ENCODE measurements at places on chromosomes 2 and 18.

- DNase-seq: no peak
Observed at GRCh38 chr18:5939801-5940667, 44.7 kb upstream of the TMEM200C start.

GRCh38 chr18:28412521-28412920, 235.6 kb upstream of the CDH2 start:
- DNase-seq: no peak

DNA sequence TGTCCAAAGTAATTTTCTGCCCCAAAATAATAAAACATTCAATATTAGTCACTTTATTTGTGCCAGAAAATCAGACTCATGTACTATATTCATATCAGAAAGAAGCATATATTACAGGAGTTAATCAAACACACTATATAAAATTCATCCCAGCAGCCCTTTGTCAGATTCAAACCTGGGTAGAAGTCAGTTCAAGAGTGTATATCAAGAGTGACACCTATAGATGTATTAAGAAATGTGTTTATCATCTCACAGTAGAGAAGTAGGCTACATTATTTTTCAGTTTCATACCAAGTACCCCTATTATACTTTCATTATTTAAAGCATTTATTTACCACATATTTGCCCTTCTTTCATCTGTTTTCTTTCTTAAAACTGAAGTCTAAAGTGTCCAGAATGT, 193.2 kb upstream of the DDX18 start:
- no peak for DNase-seq

- DNase-seq: no peak
Observed at GRCh38 chr18:43001821-43002220, 113.7 kb downstream of the RIT2 start.

DNA sequence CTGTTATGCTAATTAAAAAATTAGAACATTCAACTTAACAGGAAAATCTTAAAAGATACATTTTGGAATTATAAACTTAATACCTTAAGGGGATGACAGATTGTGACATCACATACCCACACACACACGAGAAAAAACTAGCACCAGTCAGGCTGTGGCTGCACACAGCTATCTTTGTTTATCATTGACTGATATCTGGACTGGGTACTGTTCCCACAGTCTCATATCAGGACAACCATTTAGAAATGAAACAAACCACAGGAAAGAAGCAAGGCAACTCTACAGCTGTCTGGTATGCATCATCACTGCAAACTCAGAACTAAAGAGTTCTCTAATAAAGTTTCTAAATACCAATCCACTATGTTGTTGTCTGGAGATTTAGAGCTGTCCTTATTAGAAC, 210.9 kb upstream of the SMAD7 start:
- DNase-seq: no peak

DNA sequence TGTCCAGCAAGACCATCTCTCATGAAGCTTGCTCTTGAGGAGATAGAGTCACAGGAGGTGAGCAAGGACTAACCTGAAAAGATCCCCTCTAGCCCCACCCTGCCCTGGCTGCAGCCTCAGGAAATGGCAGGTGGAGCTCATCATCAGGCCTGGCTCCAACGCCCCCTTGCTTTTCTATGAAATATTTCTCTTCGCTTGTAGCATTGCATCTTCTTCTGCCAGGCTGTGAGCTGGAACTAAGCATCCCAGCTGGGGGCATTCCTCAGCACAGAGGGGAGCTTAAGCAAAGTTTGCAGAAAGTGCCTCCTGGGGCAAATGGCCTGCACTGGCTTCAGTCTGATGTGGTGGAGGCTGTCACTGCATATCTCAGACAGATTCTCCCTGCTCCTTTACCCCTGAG, 90.1 kb upstream of the LGALSL start:
- DNase-seq: no peak

- no peak for DNase-seq
Observed at GRCh38 chr2:207131594-207131993, 34.2 kb downstream of the KLF7 start.

- DNase-seq: no peak
Observed at GRCh38 chr18:67467188-67467587, 49.3 kb downstream of the DSEL start.

DNA sequence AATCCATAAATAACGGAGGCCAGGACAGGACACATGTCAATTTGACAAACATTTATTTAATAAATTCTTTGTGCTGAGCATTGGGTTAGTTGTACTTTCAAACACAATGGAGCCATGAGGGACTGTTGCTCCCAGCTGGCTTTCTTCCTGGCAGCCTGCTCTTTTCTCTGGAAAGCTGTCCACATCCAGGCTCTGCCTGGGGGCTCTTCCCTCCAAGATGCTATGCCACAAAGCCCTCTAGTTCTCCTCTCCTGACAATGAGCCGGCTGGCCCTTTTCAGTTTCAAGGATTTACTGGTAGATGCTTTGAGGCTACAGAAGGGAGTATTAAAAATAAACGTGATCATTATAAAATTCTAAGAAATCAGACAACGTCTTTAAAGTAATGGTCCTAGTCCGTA, 44.1 kb upstream of the SLC14A2 start:
- DNase-seq: no peak

GRCh38 chr2:100234141-100234540, 88.2 kb downstream of the LONRF2 start:
- DNase-seq: peak; percentile 22

DNA sequence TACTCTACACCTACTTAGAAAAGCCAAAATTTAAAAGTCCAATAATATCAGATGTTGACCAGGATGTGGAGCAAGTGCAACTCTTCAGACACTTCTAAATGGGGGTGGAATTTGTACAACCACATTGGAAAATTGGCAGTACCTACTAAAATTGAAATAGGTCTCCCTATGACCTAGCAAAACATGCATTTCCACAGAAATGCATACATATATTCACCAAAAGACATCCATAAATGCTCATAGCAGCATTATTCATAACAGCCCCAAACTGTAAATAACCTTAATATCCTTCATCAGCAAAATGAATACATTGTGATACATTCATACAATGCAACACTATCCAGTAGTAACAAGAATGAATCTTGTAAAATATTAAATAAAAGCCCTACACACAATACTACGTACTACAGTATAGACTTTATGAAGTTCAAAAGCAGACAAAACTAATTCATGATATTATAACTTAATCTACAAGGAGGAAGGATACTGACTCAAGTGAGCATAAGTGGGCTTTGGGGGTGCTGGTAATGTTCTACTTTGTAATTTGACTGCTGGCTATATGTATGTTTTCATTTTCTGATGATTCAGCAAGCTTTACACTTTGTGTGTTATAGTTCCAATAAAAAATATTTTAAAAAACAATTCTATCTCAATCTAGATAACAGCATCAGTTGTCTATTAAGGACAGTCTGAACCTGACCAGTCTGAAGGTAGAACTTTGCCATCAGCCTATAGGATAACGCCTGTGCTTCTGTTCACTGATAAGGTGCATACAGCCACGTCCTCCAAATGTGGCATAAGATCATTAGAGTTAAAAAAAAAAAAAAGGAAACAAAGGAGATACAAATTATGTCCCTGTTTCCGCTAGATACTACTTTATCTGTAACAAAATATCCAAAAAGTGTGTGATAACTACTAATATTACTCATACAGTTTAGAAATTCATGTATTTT, 6.6 kb upstream of the TNFRSF11A start:
- no peak for DNase-seq

DNA sequence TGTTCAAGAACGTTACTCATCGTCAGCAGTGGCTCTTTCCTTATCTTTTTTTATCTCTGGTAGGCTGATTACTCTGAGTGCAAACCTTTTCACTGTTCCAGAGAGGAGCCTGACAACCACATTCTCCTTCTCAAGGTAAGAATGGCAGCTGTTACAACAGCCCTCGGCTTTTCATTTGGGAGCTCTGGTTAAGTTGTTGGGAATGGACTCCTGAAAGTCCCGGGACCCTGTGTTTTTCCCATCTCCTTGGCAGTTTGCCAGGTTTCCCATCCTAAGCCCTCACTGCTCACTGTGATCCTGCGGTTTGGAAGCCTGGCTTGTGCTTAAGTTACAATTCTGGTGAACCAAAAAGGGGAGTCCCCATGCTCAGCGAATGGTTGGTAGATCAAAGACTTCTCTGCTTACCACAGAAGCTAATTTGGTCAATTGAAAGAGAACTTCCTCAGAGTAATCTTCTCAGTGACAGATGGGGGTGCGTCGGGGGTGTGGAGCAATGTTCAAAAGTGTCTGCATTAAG, 122.3 kb downstream of the LYPD6B start:
- no peak for DNase-seq

- DNase-seq: no peak
Observed at GRCh38 chr2:219058541-219059374, 2.0 kb downstream of the IHH start.

GRCh38 chr2:78992451-78992806, 33.1 kb upstream of the REG3G start:
- no peak for DNase-seq

GRCh38 chr2:121904656-121905055, 149.2 kb downstream of the TSN start:
- no peak for DNase-seq

DNA sequence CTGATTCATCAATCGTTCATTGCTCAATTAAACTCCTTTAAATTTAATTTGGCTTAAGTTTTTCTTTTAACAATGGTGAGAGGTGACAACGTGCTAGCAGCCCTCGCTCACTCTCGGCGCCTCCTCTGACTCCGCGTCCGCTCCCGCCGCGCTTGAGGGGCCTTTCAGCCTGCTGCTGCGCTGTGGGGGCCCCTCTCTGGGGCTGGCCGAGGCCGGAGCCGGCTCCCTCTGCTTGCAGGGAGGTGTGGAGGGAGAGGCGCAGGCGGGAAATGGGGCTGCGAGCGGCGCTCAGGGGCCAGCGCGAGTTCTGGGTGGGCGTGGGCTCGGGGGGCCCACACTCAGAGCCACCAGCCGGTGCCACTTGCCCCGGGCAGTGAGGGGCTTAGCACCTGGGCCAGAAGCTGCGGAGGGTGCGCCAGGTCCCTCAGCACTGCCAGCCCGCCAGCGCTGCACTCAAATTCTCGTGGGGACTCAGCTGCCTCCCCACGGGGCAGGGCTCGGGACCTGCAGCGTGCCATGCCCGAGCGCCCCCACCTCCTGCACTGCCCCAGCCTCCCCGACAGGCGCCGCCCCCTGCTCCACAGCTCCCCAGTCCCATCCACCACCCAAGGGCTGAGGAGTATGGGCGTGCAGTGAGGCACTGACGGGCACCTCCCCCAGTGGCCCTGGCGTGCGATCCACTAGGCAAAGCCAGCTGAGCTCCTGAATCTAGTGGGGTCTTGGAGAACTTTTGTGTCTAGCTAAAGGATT, 19.6 kb downstream of the ANKMY1 start:
- DNase-seq: no peak

- no peak for DNase-seq
Observed at GRCh38 chr18:74282755-74283554, 8.8 kb downstream of the CYB5A start.

- no peak for DNase-seq
Observed at GRCh38 chr2:172100935-172101820, 1.5 kb downstream of the DLX2 start.

GRCh38 chr2:149562324-149562723, 25.3 kb downstream of the MMADHC start:
- DNase-seq: no peak

- DNase-seq: no peak
Observed at GRCh38 chr2:164879901-164880535, 38.4 kb upstream of the COBLL1 start.

- no peak for DNase-seq
Observed at GRCh38 chr18:31489311-31489710, 8.7 kb upstream of the DSG2 start.

GRCh38 chr2:38080346-38080745, 4.4 kb upstream of the CYP1B1 start:
- DNase-seq: no peak

- no peak for DNase-seq
Observed at GRCh38 chr2:217972490-217972889, 30.3 kb downstream of the TNS1 start.

DNA sequence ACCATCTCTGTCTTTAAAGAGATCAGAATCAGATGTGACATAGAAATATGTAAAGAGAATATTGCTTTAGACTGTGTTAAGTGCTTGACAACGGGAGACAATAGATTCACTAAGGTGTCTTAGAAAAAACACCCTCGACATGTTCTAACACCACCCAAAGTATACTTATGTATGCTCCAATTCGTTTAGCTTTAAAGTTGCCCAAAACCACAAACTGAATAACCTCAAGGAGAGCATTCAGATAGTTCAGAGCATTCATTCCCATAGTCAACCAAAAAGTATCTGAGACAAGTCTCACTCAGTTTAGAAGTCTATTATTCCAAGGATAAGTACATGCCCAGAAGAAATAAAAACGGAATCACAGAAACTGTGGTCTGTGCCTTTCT, 96.4 kb downstream of the KYNU start:
- DNase-seq: no peak

- DNase-seq: no peak
Observed at GRCh38 chr18:44691148-44691925, 10.6 kb downstream of the SETBP1 start.

GRCh38 chr2:233202531-233202944, 48.9 kb upstream of the ATG16L1 start:
- DNase-seq: no peak

DNA sequence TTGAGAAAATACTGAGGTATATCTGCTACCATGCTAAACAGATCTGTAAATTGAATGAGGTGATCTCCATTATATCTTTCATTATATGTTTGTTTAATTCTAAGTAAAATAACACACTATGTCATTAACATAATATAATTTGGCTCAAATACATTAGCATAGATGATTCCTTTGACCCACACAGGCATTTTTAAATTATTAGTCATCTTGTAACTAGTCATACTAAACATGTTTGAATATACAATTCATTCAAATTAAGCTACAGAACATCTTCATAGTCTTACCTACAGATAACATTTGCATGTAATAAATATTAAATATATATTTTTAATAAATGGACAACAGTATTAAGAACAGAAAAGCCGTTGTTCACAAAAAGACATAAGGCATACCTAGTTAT, 52.7 kb upstream of the KYNU start:
- no peak for DNase-seq

GRCh38 chr2:54262015-54262765, 6.2 kb upstream of the TSPYL6 start:
- DNase-seq: no peak

GRCh38 chr2:24009680-24010476, at the start of gene MFSD2B:
Gene MFSD2B, plus strand, starts transcription at chr2:24010085. Its CDS starts 12 bp downstream, at chr2:24010097.
- DNase-seq: no peak

GRCh38 chr2:232476045-232476444, 11.6 kb downstream of the ECEL1 start:
- no peak for DNase-seq

GRCh38 chr2:54279385-54279784, 23.4 kb upstream of the TSPYL6 start:
- no peak for DNase-seq

DNA sequence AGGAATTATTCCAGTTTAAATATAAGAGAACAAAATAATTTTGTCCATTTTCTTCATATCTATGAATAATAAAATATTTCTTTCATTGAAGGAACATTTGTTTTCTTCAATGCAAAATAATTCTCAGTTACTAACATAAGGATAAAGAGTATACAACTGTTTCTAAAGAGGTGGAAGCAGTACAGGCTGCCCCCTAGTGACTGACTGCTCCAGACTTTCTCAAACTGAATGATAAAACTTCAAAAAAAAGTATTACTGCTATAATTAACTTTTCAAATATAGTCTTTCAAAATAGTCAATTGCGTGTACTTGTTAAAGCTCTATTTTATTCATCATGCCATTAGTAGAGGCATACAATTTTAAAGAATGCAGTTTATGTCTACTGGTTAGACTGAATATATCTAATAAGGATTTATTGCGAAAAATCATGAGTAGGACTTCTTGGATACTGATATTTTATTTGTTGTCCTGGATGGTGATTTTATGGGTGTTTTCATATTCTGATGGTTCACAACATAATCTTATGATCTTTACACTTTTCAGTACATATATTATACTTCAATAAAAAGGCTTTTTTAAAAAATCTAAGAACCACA, 100.1 kb downstream of the WDPCP start:
- no peak for DNase-seq
